ENCODE measurements at places on chromosomes 2 and 18.

DNA sequence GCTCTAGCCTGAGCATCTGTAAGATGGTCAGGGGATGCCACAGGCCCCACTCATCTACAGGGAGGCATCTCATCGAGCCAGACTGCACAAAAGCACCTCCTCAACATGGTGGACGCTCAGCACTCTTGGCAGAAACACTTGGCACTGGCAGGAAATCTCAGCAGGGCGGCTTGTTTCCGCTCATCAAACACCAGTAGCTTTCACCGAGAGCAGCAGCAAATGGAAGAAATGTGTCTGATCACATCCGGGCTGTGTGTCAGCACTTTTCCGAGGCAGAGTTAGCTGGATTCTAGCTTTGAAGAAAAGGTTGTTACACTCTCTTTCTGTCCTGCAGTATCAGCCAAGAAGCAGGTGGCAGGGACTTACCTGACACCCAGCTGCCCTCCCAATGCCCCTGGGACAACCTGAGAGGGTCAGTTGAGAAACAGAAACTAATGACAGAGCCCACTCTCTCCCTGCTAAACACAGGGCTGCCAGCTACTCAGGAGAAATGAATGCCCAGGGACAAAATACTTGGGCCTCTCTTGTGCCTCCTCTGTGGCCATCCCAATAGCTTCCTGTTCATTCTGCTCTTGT, 68.9 kb upstream of the FZD7 start:
- DNase-seq = no peak

GRCh38 chr2:9032121-9032520, 28.6 kb upstream of the MBOAT2 start:
- no peak for DNase-seq

DNA sequence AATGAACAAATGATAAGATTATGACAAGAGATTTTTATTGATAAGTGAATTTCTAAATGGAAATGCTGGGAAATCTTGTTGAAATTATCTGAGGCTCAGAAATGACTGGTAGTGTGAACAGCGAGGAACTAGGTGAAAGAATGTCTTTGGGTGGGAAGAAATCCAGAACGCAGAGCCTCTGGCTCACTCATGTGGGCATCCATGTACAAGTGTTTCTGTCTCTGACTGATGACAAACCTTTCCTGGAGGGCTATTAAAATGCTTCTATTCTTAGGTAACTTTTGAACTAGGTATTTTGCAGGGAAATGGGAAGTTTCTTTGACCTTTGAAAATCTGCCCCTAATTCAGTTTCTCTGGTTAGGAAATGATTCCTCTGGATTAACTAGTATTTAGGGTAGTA, 598.6 kb downstream of the SLC4A3 start:
- no peak for DNase-seq

- no peak for DNase-seq
Measured at GRCh38 chr2:12819103-12819475, 102.4 kb downstream of the TRIB2 start.

GRCh38 chr2:85458601-85459563, 40.4 kb downstream of the SH2D6 start:
- no peak for DNase-seq

GRCh38 chr2:179348906-179349305, 84.3 kb upstream of the SESTD1 start:
- no peak for DNase-seq

DNA sequence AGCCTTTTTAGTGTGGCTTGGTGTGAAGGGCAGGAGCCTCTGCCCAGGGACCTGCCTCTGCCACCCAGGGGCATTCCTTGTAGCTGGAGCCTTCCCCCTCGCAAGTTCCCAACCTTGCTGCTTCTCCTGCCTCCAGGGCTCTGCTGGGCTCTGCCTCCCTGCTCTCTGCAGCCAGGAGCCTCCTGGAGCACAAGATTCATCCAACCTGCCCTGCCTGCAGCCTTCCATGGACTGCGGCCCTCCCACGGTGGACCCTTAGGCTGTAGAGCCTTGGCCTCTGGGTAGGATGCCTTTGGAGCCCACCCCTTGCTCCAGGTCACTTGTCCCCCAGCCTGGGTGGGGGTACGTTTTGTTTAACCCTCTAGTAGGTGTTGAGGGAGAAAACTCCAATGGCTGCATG, 2.5 kb downstream of the SLC66A3 start:
- DNase-seq = no peak

GRCh38 chr2:5685225-5685624, 7.0 kb upstream of the SOX11 start:
- DNase-seq = no peak

GRCh38 chr2:169050476-169051240, 18.7 kb upstream of the DHRS9 start:
- DNase-seq = no peak

All from stimulated activated CD8-positive, alpha-beta memory T cell treated with anti-CD3 and anti-CD28 coated beads, Interleukin-4, amount 100 ng/mL, for 48 hours (primary cell).